Amygdala (tissue), 56 donors: ENCODE measurements at places on chromosomes 4 and X.

DNA sequence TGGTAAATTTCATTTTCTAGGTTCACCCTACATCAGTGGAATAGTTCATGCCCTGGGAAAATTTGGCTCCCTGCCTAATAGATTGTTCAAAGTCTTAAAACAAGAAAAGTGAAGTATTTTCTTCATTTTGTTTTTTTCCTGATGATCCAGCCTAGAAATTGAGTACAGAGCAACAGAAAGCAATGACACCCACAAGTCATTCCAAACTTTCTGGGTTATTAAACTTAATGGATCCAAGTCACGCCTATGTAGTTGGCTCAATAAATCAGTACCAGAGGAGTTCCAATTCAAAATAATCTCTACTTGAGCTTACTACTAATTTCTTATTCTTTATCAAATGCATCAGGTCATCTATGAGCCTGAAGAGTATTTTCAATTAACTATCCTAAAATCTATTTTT is 937.6 kb upstream of the SLIT2 start:
- no peak for DNase-seq

GRCh38 chr4:138052806-138053632 is 189.1 kb downstream of the SLC7A11 start:
- DNase-seq: no peak

DNA sequence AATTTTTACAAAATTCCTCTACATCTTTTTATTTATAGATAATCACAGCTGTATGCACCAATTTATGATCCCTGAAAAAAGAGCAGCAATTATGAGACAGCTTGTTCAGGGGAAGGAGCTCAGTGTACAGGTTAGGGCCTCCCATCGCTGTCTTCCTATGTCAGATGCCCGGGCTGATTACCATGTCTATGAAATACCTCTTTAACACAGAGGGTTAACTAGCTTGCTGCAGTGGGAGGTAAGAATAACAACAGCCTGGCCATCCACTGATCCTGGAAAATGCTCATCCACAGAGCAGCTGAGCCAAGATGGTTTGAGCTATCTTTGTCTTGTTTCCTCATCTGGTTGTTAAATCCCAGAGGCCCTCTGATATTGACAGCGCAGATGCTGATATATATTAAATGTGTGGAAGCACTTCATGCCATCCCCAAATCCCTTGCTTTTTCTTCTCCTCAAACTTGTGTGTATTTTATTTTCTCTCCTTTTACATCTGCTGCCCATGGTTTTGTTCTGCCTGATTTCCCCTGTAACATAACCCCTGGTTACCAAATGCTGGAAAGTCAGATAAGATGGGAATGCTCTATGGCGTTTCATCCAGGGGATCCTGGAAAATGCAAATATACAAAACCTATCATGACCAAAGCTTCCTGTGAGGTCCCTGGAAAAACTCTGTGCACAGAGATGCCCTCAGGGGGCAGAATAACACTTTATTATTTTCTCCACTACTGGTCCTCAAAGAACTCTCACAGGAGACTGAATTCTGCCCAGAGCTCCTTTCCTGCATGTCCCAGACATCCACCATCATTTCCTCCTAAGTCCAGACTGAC is 85.8 kb upstream of the PUDP start:
- DNase-seq: no peak

- DNase-seq: no peak
Observed at GRCh38 chr4:29900336-29900735, 819.8 kb upstream of the PCDH7 start.

- no peak for DNase-seq
Observed at GRCh38 chr4:74640111-74640903, 154.0 kb downstream of the BTC start.

DNA sequence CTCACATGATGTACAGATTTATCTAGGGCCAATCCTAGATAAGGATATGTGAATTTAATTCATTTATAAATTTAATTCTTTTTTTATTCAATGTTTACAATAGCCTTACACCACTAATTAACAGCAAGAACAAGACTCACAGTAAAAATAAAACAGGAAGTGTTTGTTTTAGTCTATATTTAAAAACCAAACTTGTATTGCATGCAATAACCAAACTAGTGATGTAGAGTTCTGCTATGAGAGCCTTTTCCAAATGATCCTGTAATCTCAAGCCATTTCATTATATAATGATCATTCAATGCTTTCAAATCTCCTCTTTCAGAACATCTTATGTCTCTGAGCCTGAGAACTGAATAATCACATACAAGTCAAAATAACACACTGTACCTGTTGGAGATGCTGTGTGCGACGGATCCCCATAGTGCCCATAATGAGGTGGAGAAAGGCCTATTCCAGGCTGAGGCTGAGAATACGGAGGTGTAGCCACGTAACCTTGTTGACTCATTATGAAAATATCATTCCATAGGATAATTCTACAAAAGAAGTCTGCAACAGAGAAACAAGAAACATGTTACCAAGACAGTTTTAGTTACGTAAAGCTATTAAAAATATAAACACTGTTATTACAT is 2.6 kb downstream of the SEC24D start:
- no peak for DNase-seq

DNA sequence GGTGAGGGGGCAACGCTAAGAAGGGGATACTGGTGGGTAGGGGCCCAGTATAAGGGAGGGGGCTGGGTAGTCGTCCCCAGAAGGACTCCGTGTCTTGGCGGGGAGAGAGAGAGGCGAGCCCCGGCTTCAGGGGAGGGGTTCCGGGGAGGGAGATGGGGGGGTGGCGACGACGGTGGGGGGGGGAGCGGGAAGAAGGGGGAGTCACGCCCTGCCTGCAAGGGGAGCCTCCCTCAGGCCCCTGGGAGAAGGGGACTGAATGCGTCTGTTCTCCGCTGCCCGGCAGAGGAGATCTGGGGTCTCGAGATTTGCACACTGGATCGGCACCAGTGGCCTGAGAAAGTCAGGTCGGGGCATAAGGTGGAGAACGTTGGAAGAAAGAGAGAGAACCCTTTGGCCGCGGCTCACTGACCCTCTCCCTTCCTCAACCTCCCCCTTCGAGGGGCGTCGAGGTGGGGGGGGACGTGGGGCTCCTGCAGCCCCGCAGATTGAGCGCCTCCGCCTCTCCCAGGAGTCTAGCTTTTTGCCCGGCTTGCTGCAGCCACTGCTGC is 609 bp upstream of the BCORL1 start:
- no peak for DNase-seq

- DNase-seq: no peak
Observed at GRCh38 chr4:124427095-124427767, 285.3 kb downstream of the ANKRD50 start.

GRCh38 chr4:127737295-127737694 is 7.1 kb downstream of the SLC25A31 start:
- DNase-seq: no peak

DNA sequence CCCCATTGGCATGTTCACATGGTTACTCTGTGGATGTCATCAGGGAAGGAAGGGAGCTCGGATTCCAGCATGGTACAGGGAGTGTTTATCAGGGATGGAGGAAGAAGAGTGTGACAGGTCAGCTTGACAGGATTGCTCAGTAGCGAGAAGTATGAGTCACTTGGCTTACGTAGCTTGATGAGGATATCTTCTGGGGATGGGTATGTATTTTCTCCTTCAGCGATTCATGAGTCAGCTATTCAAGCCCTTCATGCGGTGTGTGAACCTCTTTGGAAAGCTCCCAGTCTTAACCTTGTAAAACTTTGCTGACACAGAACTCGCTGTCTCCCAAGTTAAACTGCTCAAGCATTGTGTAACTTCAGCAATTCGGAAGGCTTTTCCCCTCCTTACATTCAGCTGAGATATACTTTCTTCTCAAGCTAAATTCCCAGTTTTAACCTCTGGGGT is 275.4 kb downstream of the ARHGAP10 start:
- DNase-seq: no peak

GRCh38 chr4:150962245-150962644 is 52.8 kb downstream of the LRBA start:
- no peak for DNase-seq
